ENCODE measurements at places on chromosomes 4 and X. TPM values are rescaled to one million over a fixed set of nuclear protein-coding genes. Genes with fewer than 3 reads are reported as not detected.

- no peak for DNase-seq
Measured at GRCh38 chr4:8537041-8537461, 43.1 kb upstream of the GPR78 start.

GRCh38 chr4:136078976-136079375 lies 1453.3 kb downstream of the PCDH18 start:
- DNase-seq = no peak

Gene FAM184B
- total RNA-seq = 0.03 TPM

GRCh38 chr4:163284304-163284703 lies 48.1 kb downstream of the NPY1R start:
- DNase-seq = no peak

DNA sequence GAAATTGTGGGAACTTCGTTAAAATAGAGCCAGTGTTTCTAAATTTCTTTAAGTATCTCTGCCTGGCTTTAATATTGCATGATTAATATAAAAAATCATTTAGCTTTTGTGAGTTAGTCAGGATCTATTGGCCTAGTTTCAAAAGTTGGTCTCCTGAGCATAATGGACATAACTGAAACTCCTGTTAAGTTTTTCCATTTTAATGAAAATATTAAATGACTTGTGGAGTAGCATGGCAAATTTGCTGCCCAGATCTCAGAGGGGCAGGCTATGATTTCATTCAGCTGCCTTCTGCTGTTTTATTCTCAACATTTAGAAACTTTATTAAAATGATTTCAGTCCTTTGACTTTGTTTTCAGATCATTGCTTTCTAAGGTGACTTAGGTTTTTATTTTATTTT lies 962.9 kb upstream of the GRID2 start:
- no peak for DNase-seq

Data from T-cell (primary cell).